ENCODE measurements at places on chromosomes 6 and 20.

DNA sequence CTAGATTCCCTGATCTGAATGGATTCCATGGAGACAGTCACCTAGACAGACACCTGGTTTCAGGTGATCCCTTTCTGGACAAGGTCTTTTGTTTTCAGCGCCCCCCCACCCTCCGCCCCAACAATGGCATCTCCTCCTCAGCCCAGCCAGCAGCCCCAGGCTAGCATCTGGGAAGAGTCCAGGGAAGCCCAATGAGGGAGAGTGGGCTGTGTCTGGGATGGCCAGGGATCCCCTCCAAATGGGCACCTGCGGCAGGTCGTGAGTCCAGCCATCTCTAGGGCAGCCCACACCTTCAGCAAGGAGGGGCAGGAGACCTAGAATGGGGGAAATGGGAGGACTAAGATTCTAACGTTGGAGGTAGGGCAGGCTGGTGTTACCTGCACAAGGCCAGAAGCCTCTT is 1.2 kb upstream of the SLC24A3 start:
- no peak for DNase-seq

DNA sequence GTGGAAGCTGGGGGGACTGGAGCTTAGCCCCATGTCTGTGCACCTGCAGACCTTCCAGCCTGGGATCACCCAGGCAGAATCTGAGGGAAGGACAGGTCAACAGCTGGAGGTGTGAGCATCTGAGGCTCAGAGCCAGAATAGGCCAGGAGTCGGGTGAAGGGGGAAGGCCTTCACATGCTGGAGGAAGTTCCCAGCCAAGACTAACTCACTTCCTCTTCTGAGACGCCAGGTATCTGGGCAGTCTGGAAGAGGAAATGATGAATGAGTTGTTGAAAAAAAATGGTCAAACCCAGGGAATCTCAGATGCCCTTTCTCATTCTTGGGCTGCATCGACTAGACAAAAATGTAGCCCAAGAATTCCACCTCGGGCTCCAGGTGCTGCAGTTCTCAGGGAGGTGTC is 73.6 kb upstream of the TIAM2 start:
- no peak for DNase-seq

DNA sequence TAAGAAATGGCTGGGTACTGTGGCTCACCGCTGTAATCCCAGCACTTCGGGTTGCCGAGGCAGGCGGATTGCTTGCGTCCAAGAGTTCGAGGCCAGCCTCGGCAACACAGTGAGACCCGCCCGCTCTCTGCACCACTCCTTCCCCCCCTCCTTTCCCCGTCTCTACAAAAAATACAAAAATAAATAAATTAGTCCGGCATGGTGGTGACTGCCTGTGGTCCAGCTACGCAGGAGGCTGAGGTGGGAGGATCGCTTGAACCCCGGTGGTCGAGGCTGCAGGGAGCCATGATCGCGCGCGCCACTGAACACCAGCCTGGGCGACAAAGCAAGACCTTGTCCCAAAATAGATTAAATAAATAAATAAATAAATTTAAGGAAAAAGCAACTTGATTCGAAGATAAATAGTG is 448 bp upstream of the RNF114 start:
- no peak for DNase-seq

DNA sequence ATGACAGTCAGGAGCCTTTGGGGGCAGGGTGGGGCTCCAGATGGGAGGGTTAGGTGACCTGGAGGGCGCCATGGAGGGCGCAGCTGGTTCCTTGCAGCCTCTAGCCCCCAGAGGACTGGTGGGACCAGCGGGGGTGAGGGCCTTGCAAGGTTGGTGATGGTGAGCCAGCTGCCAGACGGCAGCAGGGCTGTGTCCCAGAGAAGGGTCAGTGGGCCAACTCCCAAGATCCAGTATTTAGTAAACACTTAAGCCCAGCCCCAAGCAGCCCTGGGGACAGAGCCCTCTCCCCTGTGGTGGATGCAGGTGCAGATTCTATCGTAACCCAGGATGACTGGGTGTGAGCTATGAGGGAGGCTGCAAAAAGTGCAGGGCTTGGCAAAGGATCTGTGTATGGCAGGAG is 201.5 kb upstream of the RNF24 start:
- DNase-seq: no peak

GRCh38 chr6:15287670-15288375 is 42.0 kb downstream of the JARID2 start:
- no peak for DNase-seq

DNA sequence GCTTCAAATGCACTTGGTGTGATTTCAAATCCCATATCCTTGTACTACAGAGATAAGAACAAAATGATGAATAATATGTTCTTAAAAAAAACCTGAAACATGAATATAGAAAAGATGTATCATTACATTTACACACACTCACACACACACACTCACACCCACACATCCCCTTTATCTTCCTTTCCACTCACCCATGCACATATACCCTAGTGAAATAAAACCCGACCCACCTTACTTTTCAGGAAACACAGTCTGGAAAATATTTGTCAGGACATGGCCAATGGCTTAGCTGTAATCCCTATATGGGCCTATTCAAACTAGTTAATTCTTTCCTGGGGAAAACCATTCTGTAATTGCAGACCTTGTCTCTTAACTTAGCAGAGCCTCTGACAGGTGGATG is 60.8 kb upstream of the EDN1 start:
- DNase-seq: no peak

GRCh38 chr20:59568509-59569024 is 35.8 kb upstream of the PHACTR3 start:
- DNase-seq: no peak

DNA sequence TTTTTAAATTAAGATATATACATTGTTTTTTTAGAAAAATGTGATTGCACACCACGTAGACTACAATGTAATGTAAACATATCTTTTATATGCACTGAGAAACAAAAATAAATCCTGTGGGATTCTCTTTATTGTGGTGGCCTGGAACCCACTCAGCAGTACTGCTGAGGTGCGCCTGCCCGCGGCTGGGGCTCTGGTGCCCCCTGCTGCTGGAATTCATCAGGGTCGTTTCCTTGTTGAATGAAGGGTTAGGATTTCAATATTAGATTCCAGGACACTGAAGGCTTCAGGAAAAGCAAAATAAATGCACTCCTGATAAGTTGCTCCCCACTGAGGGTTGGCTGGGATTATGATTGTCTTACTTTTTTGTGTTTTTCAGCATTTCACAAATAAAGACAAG is 175.8 kb upstream of the GGTLC1 start:
- no peak for DNase-seq

DNA sequence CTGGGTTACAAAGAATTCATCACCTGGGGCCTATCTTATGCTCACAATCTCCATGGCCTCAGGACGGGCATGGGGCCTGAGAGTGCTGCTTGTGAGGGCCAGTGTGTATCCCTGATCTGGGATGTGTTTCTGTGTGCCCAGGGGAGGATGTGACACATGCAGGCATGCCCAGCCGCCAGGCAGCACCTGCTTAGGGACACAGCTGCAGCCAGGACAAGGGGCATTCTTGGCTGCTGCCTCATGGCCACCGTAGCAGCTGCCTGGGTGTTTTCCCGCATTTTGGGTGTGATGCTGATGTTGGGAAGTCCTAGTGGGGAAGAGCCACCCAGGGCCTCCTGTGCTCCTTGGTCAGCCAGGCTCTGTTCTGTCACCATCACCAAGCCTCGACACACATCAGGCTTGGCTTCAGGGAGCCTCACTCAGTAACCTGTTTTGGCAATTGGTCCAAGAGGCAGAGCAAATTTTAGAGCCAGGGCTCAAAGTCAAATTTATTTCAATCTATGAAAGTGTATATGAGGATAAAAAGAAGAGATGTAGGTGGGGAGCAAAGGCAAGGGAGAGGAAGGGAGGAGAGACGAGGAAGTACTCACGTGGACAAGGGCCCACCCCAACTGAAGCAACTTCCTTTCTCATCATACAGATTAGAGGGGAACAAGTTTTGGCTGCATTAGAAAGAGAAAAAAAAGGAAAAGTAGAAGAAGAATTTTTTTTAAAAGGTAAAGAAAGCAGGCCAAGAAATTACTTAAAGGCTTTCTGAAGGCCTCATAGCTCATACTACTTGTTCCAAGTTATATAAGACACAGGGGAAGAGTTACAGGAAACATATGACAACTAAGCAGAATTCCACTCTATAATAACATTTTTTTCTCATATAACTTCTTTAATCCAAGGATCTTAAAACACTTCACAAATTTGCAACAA is 269.9 kb upstream of the SUPT3H start:
- DNase-seq: no peak

- no peak for DNase-seq
Observed at GRCh38 chr6:53282234-53282633, 66.5 kb downstream of the ELOVL5 start.

GRCh38 chr20:57108742-57109570 is 157.5 kb downstream of the BMP7 start:
- no peak for DNase-seq

GRCh38 chr6:108884211-108885059 is 36.2 kb downstream of the ARMC2 start:
- DNase-seq: no peak

- no peak for DNase-seq
Observed at GRCh38 chr6:155448668-155449449, 6.8 kb downstream of the NOX3 start.

GRCh38 chr20:55935448-55936208 is 69.7 kb downstream of the CBLN4 start:
- no peak for DNase-seq

DNA sequence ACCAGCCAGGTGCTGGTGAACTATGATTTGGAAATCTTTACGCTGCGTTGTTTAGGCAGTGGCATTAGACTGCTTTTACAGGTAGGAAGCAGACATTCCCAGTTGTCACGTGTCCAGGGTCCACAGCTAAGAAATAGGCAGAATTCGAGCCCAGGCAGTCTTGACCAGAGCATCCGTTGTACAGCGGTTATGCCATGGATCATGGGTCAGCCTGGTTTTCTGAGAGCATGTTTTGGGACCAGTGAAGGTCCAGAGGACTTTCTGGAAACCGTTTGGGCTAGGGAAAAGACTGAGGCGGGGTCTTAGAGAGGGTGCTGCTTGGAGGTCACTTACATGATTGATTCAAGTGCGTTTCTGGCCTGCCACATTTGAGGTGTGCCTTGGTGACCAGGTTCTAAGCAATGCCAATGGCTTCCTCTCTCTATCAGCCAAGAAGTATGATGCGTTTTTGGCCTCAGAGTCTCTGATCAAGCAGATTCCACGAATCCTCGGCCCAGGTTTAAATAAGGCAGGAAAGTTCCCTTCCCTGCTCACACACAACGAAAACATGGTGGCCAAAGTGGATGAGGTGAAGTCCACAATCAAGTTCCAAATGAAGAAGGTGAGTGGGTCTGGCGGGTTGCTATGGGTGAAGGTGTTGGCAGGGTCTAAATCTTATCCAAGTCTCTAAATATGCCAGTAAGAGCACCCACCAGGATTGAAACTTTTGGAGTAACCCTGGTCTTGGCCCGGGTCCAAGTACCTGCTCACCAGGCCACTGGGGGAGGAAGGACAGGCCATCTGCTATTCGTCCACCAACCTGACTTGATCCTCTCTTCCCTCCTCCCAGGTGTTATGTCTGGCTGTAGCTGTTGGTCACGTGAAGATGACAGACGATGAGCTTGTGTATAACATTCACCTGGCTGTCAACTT is 1.8 kb downstream of the RPL10A start:
- DNase-seq: no peak

GRCh38 chr6:8852332-8852731 is 417.0 kb upstream of the SLC35B3 start:
- DNase-seq: no peak

GRCh38 chr20:32451682-32452461 is 93.7 kb downstream of the ASXL1 start:
- no peak for DNase-seq

DNA sequence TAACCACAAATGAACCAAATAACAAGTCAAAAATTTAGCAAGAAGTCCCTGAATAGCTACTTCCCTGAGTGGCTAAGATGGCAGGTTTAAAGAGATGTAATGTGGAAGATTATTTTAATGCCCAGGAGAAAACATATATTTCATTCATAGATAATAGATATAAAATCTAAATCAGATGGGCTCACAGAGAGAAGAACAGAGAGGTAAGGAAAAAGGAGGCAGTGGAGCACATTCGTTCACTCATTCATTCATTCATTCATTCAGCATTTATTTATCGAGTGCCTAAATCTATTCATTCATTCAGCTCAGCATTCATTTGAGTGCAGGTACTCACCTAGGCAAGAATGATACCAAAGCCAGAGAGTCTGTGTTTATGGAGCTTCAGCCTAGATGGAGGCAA is 32.1 kb upstream of the IYD start:
- no peak for DNase-seq

DNA sequence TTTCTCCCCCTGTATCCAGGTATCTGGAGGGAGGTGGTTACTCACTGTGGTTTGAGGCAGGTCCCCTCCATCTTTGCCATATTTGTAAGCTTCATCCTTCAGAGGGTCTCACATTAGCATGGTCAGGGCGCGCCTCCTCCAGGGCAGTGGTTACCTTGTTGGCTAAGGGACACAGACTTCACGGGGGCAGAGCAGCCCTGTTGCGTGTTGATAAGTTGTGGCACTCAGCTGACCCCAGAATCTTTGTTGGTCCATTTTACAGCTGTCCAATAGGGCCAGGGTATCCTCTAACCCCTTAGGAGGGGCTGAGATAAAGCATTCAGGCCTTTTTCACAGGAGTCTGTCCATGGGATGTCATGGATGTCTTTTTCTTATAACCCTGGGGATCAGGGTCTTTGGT is 89.5 kb upstream of the RNF24 start:
- no peak for DNase-seq

DNA sequence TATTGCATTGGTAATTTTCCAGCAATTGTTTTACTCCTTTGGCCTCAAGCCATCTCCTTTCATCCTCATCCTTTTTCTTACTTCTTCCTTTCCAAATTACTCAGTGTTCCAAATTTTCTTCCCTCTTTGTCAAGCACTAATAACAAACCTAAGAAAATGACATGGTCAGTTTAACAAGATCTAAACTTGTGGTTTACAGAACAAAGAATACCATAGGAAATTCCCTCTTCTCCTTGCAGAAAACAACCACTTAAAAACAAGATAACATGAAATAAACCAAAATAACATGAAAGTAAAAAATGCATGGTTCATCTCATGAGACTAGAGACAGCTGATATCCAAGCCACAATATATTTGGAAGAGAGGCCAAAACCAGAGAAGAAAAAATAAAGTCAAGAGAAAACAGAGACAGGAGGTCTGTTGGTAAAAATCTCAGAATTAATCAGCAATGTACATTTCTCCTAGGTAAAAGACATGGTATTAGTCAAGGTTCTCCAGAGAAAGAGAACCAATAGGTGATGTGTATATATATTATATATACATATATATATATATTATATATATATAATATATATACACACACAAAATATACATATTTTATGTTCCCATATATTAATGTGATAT is 51.0 kb upstream of the SENP6 start:
- no peak for DNase-seq

GRCh38 chr6:157096522-157096921 is 226.8 kb downstream of the TMEM242 start:
- DNase-seq: no peak

- DNase-seq: peak; percentile 47
Observed at GRCh38 chr6:75098709-75099108, 107.1 kb downstream of the COL12A1 start.
